ENCODE measurements at places on chromosomes 11 and 22. TPM values are rescaled to one million over a fixed set of nuclear protein-coding genes. Genes with fewer than 3 reads are reported as not detected.

DNA sequence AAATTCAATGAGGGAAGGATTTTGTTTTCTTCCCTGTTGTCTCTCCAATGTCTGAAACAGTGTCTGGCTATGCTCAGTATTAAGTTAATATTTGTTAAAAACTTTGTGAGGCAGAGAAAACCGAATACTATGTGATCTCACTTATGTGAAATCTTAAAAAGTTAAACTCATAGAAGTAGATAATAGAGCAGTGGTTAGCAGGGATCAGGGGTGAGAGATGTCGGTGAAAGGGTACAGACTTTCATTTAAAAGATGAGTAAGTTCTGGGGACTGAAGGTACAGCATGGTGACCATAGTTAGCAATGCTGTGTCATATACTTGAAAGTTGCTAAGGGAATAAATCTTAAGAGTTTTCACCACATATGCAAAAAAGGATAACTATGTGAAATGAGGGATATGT, 244.6 kb downstream of the AASDHPPT start:
- DNase-seq = no peak

The OR51E2 gene
- polyA plus RNA-seq = 0.11 TPM

- DNase-seq = peak; percentile 40
Measured at GRCh38 chr11:131760091-131761061, 390.0 kb downstream of the NTM start.

GRCh38 chr22:27168681-27169080, 511.3 kb downstream of the MIAT start:
- no peak for DNase-seq

DNA sequence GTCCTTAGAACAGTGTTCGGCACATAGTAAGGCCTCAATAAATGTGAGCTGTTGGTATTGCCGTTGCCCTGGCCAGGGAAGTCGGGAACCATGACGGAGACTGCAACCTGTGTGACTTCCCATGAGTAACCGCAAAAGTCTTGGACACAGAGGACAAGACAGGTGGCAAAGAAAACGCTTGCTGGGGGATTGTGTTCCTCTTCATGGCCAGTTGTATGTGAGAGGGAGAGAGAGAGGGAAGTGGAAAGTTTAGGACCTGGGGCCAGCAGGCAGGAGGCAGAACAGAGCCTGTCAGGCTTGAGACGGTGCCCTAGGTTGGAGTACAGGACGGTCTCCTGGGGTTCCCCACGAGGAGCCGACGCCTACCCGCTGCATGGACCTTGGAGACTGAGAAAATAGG, 90.2 kb downstream of the CEP164 start:
- DNase-seq = no peak

GRCh38 chr11:95711162-95711944, 78.2 kb downstream of the FAM76B start:
- DNase-seq = no peak

The TRIM29 gene
- 0.14 TPM for polyA plus RNA-seq

GRCh38 chr11:81098471-81098870, 1635.2 kb downstream of the FAM181B start:
- no peak for DNase-seq

The TESMIN gene
- 0.15 TPM for polyA plus RNA-seq

- no peak for DNase-seq
Measured at GRCh38 chr11:75403037-75403436, 3.7 kb downstream of the RPS3 start.

The MIAT gene
- polyA plus RNA-seq = 0.46 TPM

- DNase-seq = no peak
Measured at GRCh38 chr11:27812341-27812740, 112.1 kb upstream of the BDNF start.

GRCh38 chr11:122668562-122669090, 13.1 kb downstream of the UBASH3B start:
- no peak for DNase-seq

- no peak for DNase-seq
Measured at GRCh38 chr11:121656328-121657090, 203.7 kb upstream of the SORL1-AS1 start.

The BBOX1 gene
- polyA plus RNA-seq = not detected

GRCh38 chr11:110730773-110731172, 18.5 kb upstream of the ARHGAP20 start:
- DNase-seq = no peak

- no peak for DNase-seq
Measured at GRCh38 chr11:16737818-16738192, 642 bp upstream of the C11orf58 start.

- no peak for DNase-seq
Measured at GRCh38 chr22:43782448-43782847, 29.7 kb downstream of the EFCAB6 start.

- DNase-seq = no peak
Measured at GRCh38 chr11:6695377-6695776, 12.2 kb upstream of the MRPL17 start.

The SEC14L3 gene
- not detected for polyA plus RNA-seq

GRCh38 chr11:130243816-130244215, 70.9 kb downstream of the ZBTB44 start:
- DNase-seq = no peak

- DNase-seq = no peak
Measured at GRCh38 chr22:46524203-46524740, 13.1 kb downstream of the CELSR1 start.

The TRIM48 gene
- not detected for polyA plus RNA-seq

DNA sequence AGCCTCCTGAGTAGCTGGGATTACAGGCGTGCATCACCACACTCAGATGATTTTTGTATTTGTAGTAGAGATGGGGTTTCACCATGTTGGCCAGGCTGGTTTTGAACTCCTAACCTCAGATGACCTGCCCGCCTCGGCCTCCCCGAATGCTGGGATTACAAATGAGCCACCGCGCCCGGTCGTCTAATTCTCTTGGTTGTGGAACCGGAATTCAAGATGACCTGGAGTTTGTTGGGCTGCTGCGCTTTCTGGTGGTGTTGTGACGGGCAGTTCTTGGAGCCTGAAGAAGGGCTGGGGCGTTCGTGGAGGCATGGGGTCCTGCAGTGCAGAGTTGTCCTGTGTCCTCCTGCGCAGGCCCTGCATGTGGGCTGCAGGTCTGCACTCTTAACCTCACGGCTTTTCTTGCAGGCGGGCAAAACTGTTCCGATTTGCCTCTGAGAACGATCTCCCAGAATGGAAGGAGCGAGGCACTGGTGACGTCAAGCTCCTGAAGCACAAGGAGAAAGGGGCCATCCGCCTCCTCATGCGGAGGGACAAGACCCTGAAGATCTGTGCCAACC, 4.9 kb upstream of the TRMT2A start:
- DNase-seq = peak; percentile 47

GRCh38 chr22:43289531-43289963, 53.6 kb downstream of the SCUBE1 start:
- DNase-seq = no peak

- no peak for DNase-seq
Measured at GRCh38 chr11:68196219-68196618, 16.9 kb downstream of the KMT5B start.

DNA sequence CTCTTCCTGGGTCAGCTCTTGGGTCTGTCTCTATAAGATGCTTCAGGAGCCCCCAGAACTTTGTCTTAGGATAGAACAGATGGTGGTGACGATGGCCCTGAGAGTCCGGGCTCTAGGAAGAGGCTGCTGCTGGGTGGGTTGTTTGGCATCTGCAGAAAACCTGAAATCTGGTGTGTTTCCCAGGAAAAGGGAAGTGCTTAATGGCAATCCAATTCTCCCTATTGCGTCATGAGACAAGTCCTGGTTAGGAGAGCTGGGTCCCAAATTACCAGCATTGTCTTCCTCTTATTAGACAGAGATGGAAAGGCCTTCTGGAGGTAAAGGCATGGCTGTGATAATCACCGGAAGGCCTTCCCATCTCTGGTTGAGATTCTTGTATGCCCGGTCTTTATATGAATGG, 48.9 kb upstream of the GRAMD1B start:
- no peak for DNase-seq

- no peak for DNase-seq
Measured at GRCh38 chr22:32430352-32430751, 18.3 kb upstream of the RTCB start.

GRCh38 chr11:68275721-68276507, 4.1 kb upstream of the C11orf24 start:
- no peak for DNase-seq

- no peak for DNase-seq
Measured at GRCh38 chr11:122714004-122714403, 58.5 kb downstream of the UBASH3B start.

The TMEM121B gene
- 0.49 TPM for polyA plus RNA-seq

- no peak for DNase-seq
Measured at GRCh38 chr11:27699926-27700350, 317 bp downstream of the BDNF start.

- DNase-seq = no peak
Measured at GRCh38 chr11:110428956-110429730, 605 bp upstream of the FDX1 start.

GRCh38 chr22:26648011-26648497, 9.3 kb upstream of the MIAT start:
- DNase-seq = no peak

DNA sequence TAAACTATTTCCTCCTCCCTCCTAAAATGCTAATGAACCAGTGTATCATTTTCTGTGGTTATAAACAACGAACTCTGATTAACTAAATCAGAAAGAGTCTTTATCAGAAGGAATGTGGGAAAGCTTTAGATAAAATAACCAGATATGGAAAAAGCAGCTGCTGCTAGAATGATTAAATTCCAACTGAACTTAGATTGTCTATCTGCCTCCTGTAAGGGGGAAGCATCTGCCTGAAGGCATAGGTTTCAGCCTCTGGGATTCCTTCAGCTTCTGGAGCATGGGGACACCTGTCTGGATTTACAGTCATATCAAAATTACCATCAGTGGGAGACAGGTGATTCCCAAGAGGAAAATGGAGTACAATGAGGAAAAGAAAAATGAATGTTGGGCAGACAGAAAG, 1095.5 kb upstream of the CCDC90B start:
- no peak for DNase-seq

The SLC29A2 gene
- polyA plus RNA-seq = 18.2 TPM

DNA sequence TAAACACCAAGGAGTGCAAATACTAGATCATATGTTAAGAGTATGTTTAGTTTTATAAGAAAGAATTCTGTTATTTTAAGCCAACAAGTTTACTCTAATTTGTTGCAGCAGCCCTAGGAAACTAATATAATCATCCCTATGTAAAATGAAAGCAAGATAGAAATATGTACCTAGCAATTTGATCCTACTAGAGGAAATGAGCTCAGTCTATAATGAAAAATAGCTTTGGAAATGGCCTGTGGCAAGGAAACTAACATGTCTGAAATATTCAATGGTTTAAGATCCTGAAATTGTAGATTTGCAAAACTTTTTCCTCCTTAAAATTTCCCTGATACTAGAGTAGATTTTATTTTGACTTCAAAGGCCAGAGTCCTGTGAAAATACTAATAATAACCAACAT, 112.7 kb upstream of the SLC5A12 start:
- DNase-seq = no peak

- no peak for DNase-seq
Measured at GRCh38 chr11:1656670-1657069, 27.1 kb downstream of the KRTAP5-5 start.

DNA sequence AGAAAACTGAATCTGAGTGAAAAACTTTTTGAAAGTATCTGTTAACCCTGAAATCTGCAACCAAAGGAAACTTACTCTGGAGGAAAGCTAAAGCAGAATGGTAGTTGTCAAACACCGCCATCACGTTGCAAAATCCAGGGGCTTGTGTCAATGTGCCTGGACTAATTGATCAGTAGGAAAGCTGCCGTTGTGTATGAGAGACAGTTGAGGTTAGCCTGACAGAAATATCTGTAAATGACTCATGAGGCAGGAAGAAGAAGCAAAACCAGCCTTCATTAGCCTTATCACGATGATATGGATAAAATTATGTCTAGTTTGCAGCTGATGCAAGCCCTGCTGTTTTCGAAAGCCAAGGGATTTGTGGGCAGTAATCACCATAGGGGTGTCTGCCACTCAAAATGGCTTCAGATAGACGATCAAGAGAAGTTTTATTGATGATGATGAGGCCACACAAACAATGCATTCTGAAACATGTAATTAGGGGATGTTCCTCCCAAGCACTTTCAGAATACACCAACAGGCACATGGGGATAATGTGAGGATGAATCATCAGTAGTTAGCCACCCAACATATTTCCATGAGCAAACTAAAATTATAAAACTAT, 8.9 kb downstream of the SCGB1A1 start:
- DNase-seq = no peak

GRCh38 chr11:7918141-7918540, 12.9 kb downstream of the OR10A6 start:
- DNase-seq = no peak

GRCh38 chr11:104443387-104443786, 279.4 kb upstream of the PDGFD start:
- DNase-seq = no peak

DNA sequence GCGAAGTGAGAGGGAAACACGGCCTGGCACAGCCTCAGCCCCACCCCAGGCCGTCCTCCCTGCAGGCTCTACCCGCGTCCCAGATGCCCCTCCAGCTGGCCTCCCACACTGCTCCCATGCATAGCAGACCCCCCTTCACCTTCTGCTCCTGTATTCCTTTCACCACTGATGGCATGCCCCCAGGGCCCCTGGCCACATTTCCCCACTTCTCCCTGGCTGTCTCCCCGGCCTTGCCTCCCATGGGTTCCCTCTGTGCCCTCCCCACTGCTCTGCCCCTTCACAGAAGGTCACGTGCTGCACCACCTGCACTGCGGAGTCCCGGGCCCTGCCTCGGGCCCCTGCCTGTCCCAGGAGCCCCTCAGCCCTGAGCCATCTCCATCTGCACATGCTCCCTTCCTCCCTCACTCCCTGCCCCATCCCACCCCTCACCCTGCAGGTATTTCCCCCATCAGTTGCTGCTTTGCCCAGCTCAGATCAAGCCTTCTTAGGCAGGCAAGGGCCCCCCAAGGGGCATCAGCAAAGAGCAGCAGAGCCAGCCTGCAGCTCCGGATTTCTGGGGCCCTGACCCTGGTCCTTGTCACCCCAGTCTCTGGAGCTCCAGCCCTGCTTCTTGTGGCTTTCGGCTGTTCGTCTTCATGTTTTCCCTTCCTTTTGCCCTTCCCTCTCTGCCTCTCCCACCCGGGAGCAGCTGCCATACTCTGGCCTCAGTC, 46.4 kb downstream of the GAB4 start:
- no peak for DNase-seq

The SCGB1A1 gene
- not detected for polyA plus RNA-seq

GRCh38 chr11:58919561-58919960, 19.7 kb upstream of the GLYATL1 start:
- no peak for DNase-seq

DNA sequence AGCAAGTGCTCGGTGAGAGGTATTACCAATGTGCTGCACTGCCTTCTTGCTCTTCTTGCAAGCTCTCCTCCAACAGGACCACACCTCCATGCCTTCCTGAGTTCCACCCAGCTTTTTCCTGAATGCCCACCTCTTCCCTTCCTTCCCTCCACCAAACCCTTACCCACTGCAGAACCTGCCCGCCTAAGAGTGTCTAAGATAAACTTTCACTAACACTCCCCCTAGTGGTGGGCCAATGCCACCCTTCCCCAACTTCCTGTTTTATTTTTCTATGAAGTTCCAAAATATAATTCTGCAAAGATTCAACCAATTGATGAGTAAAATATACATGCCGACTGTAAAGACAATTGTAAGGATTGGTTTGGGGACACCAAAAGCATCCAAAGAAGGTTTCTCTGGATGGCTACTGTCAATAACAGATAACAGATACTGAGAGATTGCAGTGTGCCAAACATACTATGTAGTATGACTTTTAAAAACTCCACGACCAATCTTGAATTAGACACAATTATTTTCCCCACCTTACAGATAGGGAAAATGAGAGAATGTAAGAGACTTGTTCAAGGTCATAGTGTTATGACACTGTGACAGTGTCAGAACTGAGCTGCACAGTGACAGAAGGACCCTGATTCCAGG, 38.6 kb upstream of the BMAL1 start:
- peak; percentile 34 for DNase-seq
